ENCODE measurements at places on chromosomes 13 and 19. TPM values are rescaled to one million over a fixed set of nuclear protein-coding genes. Genes with fewer than 3 reads are reported as not detected.

DNA sequence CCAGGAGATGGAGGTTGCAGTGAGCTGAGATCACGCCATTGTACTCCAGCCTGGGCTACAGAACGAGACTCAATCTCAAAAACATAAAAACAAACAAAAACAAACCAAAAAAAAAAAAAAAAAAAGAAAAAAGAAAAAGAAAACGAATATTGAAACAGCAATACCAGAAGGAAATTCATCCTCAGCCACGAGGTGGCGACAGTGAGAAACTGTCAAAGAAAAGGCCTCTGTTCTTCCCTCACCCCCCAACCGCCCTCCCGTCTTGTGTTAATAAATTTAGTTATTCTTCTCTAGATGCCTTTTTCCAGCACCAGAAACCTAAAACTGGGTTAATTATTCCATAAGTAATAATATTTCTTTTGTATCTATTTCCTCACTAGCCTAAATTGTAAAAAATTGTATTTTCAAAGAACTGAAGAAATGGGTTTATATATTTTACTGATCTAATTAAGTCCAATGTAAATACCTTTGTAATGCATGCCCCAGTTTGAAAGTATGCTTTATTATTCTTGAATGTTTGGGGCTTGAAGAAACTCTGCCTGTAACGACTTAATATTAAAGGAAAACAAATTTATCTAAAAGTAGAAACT lies 38.6 kb downstream of the LIG4 start:
- no peaks in the 10 kb centered on the region for H3K36me3 ChIP-seq
- H3K4me1 ChIP-seq, result no peaks in the 10 kb centered on the region
- peaks cover 7% of the 10 kb centered on the region for H3K27me3 ChIP-seq
- peak; percentile 61 for DNase-seq

DNA sequence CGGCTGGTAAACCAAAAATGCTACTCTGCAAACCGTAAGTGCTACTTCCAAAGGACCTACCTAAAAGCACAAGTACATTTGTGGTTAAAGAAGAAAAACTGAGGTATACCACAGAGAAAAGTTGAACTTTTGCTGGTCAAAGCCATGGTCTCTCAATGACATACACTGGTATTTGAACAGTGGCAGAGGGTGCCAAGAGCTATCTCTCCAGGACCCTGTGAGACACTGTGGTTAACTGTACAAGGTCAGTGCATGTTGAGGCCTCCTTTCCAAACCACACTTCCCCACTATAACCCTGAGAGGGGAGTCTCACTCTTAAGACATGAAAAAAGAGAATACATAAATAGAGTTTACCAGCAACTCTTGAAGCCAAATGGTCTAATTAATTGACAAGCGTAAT lies 49.5 kb downstream of the COL4A1 start:
- H3K36me3 ChIP-seq, result peaks cover 2% of the 10 kb centered on the region
- H3K4me3 ChIP-seq, result no peak overlapping the region
- H3K27me3 ChIP-seq, result no peaks in the 10 kb centered on the region
- no peaks in the 10 kb centered on the region for H3K4me1 ChIP-seq
- DNase-seq, result peak; percentile 36

- DNase-seq, result no peak
- H3K36me3 ChIP-seq, result peaks cover 85% of the 10 kb centered on the region
- no peaks in the 10 kb centered on the region for H3K27me3 ChIP-seq
- H3K4me3 ChIP-seq, result no peak overlapping the region
- H3K27ac ChIP-seq, result no peak overlapping the region
Measured at GRCh38 chr19:36707134-36707533, 19.7 kb downstream of the ZNF567 start.

Gene KASH5
- not detected for total RNA-seq
